Fibroblast of skin of right biceps (primary cell): ENCODE measurements at places on chromosomes 7 and 10.

DNA sequence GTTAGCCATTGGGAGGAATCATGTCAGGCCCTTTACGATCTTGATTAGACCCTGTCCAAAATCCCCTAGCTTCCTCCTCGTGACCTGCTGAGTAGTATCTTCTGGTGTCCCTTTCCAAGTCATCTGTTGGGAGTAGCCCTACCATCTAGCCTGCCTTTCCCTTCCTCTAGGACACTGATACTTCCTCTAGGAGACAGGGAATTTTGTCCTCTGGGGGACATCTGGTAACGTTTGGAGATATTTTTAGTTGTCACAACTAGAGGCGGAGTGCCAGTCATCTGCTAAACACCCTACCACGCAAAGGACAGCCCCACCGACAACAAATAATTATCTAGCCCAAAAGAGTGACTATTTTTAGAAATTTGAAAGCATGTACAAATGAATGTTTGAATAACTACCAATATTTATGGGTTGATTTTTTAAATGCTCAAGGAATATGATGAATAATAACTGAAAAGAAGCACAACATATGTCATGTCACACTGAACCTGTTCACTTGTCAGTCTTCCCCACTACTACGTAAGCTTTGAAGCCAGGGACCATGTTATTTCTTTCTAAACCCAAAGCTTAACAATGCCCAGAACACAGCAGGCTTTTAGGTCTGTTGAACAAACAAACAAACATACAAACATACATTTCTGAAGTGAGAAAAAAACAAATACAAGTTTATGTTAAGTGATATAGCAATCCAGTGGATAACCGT is 105.9 kb downstream of the ARHGAP12 start:
- DNase-seq, result no peak

DNA sequence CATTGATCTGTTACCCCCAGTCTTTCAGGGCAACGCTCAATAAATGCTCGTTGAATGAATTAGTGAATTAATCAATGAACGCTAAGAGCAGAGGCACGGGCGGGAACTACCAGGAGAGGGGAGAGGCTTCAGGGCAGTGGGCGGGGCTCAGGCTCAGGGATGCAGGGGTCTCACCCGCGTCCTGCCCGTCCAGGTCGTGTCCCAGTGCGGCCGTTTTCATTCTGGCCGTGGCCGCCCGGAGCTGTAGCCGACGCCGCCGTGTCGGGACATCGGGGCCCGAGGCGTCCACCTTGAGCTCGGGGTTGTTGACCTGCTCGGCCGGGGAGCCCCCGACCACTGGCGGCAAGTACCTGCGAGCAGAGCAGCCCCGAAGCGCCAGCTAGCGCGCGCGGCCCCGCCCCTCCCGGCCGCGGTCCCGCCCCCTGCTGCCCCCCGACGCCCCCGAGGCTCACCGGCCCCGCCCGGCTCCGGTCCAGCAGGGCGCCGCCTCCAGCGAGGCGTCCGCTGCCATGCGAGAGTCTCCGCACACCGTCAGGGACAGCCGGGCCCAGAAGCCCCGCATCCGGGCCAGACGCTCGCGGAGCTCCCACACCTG is 2.8 kb upstream of the GAL3ST4 start:
- no peak for DNase-seq

GRCh38 chr10:100824886-100825285 is 79.5 kb downstream of the PAX2 start:
- DNase-seq, result no peak

- peak; percentile 96 for DNase-seq
These were observed 375.8 kb downstream of the MDFIC start for GRCh38 chr7:115297656-115298055.

DNA sequence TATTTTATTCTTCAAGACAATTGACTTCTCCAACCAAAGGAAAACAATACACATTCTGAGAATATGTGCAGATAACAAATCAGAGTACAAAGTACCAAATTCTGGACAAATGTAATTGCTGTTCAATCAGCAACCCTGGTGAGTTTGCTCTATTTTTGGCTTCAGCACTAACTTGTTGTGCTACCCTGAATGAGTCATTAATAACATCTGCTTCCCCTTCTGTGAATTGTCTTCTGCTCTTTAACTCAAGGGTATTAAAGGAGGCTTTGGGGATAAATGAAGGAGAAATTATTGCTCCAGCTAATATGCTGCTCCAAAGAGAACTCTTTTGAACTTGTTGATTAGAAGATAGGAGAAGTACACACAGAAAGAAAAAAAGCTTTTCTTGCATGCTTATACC is 459.3 kb downstream of the HTR7 start:
- DNase-seq, result peak; percentile 30

GRCh38 chr10:100736144-100736808 is 9.1 kb upstream of the PAX2 start:
- no peak for DNase-seq

- no peak for DNase-seq
These were observed 22.4 kb upstream of the C1QL3 start for GRCh38 chr10:16544099-16544498.

DNA sequence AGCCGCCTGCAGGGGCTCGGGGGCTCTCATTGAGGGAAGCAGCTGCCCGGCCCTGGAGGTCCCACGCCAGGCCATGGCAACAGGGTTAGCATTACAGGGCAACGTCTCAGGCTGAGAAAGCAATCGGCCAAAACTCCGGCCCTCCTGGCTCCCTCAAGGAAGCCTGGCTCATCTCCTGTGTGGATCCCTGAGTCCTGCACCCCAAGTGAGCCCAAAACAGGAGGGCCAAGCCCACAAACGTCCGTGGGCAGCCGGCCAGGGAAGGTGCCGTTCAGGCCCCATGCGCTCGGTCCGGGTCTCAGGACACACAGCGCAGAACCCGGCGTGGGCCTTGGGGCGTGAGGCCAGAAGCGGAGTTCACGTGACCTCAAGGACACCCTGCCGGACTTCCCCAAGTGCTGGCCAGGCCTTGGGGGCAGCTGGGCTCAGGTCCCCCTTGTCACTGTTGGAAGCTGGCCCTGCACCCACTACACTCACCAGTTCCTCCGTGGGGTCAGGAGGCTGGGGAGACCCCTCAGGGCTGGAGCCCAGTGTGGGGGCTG is 8.0 kb upstream of the PWWP2B start:
- no peak for DNase-seq

DNA sequence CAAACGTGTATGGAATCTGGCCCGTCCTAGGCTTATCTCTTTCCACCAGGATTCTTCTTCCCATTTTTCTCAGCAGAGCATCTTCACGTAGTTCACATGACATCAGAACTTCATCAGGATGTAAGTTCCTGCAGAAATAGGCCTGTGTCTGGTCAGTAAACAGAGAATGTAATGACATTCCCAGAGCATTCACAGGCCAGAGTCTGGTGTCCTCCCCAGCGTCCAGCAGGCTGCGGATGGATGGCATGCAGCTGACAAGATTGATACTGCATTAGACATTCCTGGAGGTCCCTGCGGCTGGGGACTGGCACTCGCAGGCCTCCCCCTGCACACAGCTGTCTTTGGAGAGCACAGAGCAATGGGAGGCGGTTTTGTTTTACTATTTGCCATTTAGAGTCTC is 28.7 kb downstream of the MGMT start:
- no peak for DNase-seq

DNA sequence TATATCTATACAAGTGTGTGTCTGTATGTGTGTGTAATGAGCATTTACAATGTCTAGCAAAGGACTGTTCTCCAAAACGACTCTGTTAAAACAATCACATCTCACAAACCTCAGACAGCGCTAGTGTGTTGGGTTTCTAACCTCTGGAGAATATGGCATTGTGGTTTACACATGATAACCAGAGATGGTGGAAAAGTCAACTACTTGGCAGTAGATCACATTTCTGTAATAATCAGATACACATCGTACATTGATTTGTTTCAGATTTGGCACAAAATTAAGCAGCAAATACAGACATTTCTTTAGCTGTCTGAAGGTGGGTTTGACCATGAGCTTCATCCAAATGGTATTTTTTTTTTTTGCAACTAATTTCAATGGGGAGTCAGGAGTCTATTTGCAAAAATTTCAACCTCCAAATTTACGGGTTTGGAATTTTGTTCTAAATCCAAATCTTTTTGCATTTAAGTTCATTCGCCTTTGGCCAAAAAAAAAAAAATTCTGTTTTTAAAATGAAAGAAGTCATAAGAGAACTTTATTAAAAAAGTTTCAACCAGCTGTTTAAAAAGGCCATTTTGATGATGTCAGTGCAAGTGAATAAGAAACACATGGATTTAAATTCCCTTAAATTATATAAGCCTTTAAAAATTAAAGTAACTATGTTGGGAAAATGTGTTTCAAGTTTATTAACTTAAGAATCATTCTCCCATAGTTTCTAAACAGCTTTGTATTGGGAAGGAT is 127.8 kb downstream of the TMEM26 start:
- peak; percentile 54 for DNase-seq

DNA sequence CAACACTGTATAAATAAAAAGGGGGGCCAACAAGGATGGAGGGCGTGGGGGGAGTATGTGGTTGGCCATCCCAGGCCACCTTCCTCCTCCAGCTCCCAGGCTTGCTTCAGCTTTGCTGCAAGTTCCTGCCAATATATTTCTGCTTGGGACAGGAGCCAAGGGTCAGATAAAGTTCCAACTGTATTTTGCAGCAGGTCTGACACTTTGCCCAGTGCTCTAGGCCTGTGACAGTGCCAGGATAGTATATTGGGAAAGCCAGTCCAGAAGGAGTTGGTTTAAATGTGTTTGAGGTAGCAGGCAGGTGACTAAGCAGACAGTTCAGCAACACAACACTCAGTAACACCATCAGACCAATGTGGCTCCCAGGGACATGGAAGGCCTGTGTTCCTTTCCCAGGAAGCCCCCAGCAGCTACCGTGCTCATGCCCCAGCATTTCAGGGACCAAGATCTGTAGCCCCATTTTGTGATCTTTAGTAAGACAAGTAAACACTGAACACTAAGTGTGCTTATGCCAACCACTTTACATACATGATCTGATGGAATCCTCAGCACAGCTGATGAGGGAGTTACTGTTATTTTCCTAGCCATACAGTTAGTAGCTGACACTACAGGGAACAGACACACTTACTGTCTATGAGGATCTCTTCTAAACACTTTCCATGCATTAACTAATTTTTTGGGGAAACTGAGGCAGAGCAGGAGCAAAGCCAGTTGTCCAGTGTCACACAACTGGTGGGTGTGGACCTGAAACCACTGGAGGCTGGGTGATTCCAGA is 38.9 kb downstream of the DNAJB12 start:
- peak; percentile 60 for DNase-seq

- no peak for DNase-seq
These were observed 1.4 kb upstream of the THSD7A start for GRCh38 chr7:11833431-11833830.

DNA sequence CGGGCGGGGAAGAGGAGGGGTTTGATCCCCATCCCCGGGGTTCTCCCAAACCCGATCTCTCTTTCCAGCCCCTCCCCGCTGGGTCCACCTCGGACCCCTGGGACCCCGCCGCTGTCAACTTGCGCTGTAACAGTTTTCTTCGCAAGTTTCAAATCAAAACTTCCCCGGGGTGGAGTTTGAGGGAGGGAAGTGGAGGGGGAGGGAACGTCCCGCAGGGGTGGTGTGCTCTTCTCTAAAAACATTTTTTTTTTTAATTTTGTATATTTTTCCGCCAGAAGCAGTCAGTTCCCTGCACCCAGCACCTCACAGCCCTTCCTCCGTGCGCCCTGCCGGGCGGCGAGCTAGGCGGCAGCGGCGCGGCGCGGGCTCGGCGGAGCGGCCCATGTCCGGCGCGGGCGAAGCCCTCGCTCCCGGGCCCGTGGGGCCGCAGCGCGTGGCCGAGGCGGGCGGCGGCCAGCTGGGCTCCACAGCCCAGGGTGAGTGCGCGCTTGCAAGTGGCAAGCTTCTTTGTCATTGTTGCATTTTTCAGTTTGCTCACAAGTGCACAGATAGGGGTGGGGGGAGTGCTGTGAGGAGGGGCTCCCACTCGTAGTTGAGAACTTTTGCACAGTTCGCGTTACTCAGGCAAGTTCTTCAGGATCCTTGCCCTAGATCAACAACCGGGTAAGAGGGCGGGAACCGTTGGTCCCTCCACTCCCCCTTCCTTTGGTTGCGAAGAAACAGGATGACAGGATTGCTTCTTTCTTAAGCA is 933 bp downstream of the MDFIC start:
- peak; percentile 75 for DNase-seq

DNA sequence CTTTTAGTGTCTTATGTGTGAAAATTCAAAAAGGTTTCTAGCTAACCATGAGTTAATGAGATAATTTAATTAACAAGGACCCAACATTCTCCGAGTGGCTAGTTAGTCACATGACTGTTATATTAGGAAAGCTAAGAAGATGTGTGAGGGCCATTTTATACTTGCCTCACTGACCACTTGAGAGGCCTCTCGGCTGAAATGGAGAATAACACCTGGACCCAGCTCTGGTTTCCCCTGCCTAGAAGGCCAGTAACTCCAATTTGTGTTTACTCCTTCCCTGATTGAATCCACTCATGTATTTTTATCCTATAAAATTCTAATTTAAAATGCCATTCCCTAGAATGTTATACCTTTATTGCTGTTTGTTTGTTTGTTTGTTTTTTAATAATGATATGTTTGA is 1091.2 kb downstream of the KCNMA1 start:
- DNase-seq, result no peak

- DNase-seq, result peak; percentile 54
These were observed 4.6 kb downstream of the EMX2 start for GRCh38 chr10:117547016-117547715.

DNA sequence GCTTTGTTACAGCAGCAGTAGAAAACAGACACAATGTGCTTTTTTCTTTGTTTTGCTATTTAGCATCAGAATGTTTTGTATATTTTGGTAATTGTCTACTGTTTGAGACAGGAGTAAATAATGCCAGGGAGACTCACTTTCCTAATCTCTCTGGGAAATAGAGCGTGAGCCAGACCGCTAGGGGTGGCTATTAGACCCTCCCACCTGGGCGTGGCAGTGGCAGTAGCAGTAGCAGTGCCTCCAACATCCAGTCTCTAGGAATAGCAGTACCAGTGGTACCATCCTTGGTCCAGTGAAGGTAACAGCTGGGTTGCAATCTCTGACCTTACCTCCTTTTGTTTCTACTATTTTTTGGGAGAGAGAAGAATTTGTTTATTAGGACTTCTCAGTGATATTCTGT is 165.7 kb upstream of the MAGI2 start:
- DNase-seq, result no peak

DNA sequence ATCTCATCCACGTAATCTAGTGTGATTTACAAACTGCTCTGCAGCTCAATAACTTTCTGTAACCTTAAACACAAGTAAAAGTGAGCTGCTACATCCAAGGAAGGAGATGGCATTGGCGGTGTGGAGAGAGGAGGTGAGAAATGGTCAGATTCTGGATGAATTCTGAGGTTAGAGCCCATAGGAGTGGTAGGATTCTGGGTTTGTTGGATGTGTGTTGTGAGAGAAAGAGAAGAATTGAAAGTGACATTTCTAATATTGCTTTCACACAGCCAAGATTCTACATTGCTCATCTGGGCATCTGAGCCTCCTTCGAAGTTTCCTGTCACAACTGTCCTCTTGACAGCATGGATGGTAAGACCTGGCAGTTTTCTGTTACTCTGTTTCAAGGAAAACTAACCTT is 2.5 kb downstream of the MCM10 start:
- no peak for DNase-seq

DNA sequence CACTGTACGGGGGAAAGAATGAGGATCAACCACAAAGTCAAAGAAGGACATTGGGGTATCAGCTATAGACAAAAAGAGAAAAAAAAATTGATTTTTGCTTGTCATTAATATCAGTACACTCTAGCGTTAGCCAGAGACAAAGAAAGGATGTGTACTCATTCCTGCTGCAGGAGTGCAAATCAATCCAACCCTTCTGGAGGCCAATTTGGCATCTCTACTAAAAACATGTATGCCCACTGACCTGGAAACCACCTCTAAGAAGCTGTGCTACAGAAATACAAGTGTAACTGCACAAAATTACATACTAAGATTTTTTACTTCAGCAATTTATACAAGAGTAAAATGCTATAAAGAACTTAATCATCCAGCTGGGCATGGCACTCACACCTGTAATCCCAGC is 13.6 kb downstream of the NSMCE4A start:
- DNase-seq, result no peak
